ENCODE measurements at places on chromosomes 12 and 14.

DNA sequence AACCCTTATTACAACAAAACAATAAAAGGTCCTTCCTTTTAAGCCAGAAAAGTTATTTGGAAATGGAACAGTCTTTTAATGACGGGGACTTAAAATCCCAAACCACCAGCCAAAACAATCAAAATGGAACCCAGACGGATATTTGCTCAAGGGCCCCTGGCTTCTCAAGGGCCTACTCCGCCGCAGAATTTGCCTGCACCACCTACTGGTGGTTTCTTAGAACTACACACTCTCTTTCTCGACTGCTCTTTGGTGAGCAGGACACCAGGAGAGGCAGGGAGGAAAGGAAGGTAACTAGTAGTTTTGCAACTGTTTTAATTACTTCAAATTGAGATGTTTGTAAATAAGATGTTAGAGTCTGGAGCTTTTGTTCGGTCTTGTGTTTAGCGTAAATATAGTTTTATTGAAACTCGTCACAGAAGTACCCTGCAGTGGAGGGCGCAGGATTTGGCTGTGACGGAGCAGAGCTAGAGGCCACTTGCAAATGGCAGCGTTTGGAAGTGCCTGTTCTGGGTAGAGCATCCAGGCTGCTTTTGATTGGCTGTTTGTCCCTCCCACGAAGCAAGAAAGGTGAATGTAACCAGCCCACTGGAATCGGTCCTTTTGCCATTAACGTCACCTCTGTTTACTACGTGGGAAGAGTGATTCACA is 238.5 kb downstream of the CACNA1C start:
- no peak for DNase-seq

GRCh38 chr12:110936367-110937103 is 16.2 kb upstream of the MYL2 start:
- no peak for DNase-seq

GRCh38 chr12:10153271-10154144 is 18.4 kb downstream of the OLR1 start:
- peak; percentile 70 for DNase-seq

DNA sequence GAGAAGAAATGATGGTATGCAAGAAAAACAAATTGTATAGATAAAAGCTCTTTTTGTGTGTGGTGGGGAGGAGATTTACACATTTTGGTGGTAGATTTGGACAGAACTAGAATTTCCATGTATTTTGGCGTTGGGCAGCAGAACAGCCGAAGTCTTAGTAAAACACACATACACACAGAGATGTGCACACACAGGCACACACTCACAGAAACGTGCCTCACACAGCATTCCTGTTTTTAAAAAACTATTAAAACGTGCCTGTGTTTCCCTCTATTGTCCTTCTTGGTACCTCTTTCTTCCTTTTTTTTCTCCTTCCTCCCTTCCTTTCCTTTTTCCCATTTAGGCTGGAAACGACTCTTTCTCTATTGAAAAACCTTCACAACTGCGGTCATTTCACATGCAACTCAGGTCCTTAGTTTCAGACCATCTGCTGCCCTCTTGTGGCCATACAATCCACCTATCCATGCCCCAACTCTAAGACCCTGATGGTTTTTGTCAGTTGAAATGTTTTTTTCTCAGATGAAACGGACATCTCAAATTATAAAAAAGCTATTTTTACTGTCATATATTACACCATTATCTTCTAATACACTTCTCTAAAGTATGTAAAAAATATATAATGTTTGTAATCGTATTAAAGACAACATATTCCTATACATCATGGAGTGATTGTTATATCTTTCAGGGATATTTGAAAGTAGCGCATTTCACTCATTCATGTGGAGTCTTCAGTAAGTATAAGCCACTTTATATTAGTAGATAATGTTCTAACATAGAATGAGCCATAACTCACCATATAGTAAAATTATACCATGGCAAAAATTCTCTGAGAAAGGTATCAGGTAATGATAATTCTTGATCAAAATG is 386.7 kb upstream of the NOVA1 start:
- DNase-seq, result peak; percentile 61

DNA sequence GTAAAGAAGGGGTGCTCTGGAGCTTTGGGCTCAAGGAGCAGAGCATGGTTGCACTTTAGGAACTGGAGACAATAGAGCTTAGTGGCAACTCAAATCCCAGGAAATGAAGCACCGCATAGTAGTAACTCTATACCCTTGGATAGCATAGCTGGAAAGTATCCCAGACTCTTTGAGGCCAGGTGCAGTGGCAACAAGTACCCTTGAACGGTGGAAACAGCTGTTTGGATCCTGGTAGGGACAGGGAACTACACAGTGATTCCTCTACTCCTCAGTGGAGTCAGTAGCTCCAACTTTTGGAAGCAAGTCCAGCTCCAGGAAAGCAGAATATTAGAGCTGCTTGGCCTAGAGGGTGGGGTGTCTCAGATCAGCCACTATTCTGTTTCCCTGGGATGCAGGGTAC is 129.0 kb upstream of the WSCD2 start:
- DNase-seq, result no peak

DNA sequence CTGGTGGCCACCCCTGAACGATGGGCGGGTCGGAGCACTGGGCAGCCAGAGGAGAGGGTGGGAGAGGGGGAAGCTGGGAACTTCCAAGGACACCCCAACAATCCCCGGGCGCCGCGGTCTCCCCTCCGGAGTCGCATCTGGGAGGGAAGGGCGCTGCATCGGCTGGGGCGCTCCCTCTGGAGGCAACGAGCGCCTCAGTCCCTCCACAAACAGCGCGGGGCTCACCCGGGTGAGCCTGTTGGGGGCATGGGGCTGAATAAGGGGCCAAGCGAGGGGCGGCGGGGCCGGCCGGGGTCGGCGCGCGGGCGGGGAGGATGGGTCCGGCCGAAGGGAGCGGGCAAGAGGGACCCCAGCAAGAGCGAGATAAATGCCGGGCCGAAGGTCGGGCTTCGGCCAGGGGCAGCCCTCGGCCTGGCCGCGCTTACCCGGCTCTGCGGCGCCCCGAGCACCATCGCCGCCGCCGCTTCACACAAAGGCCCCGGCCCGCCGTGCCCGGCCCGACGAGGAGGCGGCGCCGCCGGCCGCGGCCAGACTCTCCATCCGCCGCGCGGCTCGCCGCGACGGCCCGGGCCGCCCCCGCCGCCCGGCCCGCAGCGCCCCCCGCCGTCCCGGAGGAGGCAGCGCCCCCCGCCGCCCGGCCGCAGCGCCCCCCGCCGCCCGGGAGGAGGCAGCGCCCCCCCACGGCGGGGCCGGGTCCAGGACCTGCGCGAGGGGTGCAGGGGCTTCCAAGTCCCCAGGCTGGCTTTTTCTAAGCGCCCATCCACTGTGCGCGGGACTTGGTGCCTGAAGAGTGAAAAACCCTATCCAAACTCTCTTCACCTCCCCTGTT is at the start of gene ZBTB39:
Gene ZBTB39, minus strand, starts transcription at position 567 of the 829 bp plus-strand sequence. CDS start 1,629 bp downstream, outside the sequence.
- DNase-seq, result peak; percentile 54

DNA sequence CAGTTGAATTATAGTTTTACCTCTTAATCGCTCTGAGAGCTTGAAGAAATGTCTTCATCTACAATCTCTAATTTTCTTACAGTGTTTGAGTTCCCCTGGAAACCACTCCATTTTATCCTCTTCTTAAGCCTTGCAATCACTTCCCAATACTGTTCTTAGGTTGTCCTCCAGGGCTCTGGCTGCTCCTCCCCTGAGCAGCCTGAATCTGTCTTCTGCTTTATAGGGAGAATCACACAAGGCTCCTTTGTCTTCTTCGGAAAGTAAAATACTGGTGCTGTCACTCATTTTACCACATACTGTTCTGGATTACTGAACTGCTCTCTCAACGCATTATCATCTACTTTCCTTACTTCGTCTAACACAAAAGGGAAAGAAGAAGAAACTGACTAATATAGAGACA is 133.7 kb downstream of the MDGA2 start:
- no peak for DNase-seq

DNA sequence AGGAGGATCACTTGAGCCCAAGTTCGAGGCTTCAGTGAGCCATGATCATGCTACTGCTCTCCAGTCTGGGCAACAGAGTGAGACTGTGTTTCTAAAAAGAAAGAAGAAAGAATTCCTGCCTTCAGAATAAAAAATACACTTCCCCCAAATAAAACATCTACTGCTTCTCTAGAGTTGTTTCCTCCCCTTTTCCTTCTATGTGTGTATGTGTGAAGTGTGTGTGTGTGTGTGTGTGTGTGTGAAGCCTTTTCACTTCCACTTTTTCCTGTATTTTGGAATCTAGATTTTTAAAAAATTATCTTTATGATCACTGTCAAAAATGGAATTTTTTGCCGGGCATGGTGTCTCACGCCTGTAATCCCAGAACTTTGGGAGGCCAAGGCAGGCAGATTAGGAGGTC is 12.6 kb upstream of the SNX6 start:
- no peak for DNase-seq

GRCh38 chr14:34676516-34677211 is 37.7 kb downstream of the CFL2 start:
- DNase-seq, result no peak

GRCh38 chr14:56297449-56297848 is 179.2 kb downstream of the PELI2 start:
- DNase-seq, result no peak

DNA sequence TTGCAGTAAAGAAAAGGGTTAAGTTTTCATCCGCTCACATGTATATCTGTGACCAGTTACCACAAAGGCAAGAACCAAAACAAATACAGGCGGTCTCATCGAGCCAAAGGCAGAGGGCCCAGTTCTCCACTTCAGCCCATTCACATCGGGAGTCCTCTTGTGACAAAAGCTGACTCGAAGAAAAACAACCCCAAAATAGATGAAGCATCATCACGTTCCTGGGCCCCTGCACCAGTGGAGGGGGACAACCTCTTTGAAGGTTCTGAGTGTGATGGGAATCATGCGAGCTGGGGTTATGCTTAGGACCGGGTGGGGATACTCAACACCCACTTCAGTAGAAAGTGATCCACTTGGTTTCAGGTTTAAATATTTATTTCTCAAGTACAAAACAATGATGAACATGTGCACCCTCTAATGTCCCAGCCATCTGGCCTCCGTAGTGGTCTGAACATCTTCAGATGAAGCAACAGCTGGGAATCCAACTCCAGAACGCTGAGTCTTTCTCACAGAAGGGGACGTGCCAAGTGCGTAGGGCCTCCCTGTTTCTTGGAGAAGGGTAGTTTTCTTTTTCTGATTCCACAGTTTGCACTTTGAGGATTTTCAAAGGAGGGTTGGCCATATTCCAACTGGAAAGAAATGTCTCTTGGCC is 8.4 kb downstream of the GSC start:
- DNase-seq, result no peak

DNA sequence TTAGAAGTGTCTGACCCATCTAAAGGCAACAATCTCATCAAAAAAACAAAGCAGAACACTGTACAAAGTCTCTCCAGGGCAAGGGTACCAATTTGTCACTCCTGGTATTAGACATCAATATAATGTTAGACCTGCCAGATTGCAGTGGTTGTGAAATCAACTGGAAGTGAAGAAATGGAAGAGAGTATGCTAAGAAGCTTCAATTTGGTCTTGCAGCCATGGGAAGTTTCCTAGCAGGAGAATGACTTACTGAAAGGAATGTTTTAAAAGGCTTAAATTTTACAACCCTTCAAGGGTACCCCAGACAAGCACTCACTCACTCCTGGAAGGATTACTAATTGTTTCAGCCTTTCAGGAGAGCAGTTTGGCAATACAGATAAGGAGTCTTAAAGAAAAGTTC is 18.9 kb downstream of the LLPH start:
- DNase-seq, result peak; percentile 31

GRCh38 chr12:92571844-92572543 is 130.8 kb upstream of the PLEKHG7 start:
- no peak for DNase-seq

GRCh38 chr12:86196465-86196864 is 59.7 kb downstream of the MGAT4C start:
- DNase-seq, result no peak

GRCh38 chr12:8127138-8127537 is 3.7 kb downstream of the CLEC4A start:
- DNase-seq, result no peak

GRCh38 chr14:99441157-99441870 is 39.3 kb downstream of the SETD3 start:
- no peak for DNase-seq

- DNase-seq, result no peak
Observed at GRCh38 chr12:126030573-126030972, 965.3 kb downstream of the AACS start.

DNA sequence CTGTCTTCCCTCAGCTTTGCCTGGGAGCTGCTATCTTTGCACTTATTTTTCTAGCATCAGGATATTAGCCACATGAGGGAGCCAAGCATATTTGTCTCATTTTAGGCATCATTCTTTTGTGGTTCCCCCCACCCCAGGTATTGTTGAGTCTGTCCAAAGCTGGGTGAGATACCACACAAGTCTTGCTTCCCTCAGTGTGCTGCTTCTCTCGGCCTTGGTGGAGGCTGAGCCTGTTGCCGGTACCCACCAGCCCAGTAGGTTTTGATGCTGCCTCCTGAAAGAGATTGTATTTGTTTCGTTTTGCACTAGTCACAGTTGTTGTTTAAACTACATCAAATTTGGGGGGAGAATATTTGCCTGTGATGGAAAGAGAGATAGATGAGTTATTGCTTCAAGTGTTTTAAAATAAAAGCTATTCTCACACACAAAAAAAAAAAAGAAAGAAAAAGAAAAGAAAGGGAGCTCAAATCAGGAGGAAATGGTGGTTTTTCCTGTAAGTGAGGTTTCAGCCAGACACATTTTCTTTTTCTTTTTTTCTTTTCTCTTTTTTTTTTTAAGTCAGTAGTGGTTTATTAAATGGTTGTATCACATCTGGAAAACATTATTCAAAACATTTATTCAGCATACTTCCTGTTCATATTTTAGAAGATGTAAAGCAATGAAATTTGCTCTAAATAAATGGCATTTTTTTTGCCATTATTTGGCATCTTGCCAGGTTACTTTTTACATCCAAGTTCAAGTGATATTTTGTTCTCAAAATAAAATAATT is 58.5 kb downstream of the SLC4A8 start:
- DNase-seq, result peak; percentile 64

DNA sequence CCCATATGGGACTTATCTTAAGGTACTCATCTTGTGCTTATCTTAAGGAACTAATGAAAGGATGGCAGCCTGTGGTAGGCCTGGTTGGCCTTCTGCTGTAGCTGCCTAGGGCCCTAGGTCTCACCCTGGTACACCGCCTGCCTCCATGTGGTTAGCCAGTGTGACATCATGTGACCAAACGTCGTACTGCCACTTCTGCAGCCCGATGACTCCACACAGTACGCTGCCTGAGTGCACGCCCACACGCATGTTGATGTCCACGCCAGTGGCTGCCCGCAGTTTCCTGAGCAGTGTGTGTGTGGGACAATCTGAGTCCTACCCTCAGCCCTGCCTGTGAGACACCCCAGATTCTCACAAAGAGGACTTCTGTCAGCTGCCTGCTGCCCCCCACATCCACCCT is 5.1 kb downstream of the ADCY4 start:
- no peak for DNase-seq

- peak; percentile 51 for DNase-seq
Observed at GRCh38 chr14:37036669-37037341, 135.6 kb downstream of the SLC25A21 start.
